CD4-positive, alpha-beta T cell treated with Interleukin-4 for 4 hours (primary cell): ENCODE measurements at places on chromosomes 16 and 17.

DNA sequence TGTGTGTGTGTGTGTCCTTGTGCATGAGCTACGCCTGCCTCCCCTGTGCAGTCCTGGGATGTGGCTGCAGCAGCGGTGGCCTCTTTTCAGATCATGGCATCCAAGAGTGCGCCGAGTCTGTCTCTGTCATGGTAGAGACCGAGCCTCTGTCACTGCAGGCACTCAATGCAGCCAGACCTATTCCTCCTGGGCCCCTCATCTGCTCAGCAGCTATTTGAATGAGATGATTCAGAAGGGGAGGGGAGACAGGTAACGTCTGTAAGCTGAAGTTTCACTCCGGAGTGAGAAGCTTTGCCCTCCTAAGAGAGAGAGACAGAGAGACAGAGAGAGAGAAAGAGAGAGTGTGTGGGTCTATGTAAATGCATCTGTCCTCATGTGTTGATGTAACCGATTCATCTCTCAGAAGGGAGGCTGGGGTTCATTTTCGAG is 22.5 kb downstream of the STAT5A start:
- DNase-seq: no peak

DNA sequence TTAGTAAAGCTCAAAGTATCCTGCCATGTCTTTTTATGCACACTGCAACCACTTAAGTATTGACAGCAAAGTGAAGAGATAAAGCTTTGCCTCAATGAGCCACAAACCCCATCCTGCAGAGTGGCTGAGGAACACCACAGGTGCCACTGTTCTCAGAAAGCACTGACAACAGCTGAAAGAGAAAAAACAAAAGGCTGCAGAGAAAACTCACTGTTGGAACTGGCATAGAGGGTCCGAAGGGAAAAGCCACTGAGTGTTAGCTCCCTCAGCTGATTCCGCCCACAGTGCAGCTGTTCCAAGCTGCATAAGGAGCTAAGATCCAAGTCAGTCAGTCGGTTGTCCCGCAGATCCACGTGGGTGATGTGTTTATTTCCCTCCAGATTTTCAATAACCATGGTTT is 48.3 kb downstream of the PHLPP2 start:
- no peak for DNase-seq

DNA sequence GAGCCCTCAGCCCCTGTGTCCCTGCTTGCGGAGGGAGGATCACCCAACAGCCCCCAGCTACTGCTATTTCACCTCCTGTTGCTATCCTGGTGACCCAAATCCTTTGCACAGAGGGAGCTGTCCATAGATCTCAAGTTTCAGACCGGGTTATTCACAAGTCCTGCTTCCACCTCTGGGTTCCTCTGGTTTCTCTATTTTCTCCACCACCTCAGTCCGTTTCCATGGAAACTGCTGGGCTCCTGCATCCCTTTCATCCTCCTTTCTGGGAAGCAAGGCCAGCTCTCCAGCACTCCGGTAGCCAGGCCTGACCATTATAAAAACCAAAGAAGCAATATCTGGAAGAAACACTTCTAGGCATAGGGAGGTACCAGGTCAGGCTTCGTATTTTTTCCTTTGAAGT is 4.8 kb upstream of the CALB2 start:
- DNase-seq: no peak

DNA sequence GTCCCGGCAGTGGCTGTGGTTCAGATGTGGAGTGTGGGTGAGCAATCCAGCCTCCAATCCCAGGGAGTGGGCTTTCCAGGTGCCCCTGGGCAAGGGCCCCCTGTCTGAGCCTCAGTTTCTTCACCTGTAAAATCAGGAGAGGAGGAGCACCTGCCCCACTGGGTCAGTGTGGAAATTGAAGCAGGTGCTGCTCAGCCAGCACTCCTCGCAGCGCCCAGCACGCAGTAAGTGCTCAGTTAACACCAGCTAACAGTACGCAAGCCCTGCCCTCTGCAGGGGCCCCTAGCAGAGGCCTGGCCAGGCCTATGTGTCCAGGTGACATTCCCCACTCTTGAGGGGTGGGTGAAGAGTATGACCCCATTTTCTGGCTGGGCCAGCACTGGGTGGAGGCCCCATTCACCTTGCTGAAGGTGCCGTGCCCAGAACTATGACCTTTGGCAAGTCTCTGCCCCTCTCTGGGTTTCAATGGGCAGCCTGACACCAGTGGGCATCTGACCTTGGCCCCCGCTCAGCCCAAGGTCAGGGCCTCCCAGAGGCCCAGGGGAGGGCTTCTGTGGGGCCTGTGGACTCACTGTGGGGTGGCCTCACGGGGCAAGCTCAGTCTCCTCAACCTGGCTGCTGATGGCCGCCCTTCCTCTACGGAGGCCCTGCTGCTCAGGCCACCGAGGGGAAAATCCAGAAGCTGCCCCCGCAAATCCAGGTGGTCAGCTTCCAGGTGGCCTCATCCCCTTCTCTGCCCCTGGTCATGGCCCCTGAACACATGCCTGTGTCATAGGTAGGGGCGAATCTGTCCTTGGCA is 2.5 kb downstream of the MTSS2 start:
- no peak for DNase-seq

GRCh38 chr16:89925596-89926079 is 2.5 kb downstream of the TUBB3 start:
- DNase-seq: no peak

GRCh38 chr17:28350271-28350670 is 7.1 kb downstream of the POLDIP2 start:
- no peak for DNase-seq

- DNase-seq: no peak
Measured at GRCh38 chr16:84828322-84828721, 8.5 kb downstream of the CRISPLD2 start.

- DNase-seq: no peak
Measured at GRCh38 chr16:20750558-20750957, 8.9 kb upstream of the THUMPD1 start.

GRCh38 chr16:6967796-6968320 is 364.8 kb upstream of the RBFOX1 start:
- DNase-seq: no peak

- DNase-seq: no peak
Measured at GRCh38 chr16:82396509-82396908, 226.5 kb upstream of the MPHOSPH6 start.

DNA sequence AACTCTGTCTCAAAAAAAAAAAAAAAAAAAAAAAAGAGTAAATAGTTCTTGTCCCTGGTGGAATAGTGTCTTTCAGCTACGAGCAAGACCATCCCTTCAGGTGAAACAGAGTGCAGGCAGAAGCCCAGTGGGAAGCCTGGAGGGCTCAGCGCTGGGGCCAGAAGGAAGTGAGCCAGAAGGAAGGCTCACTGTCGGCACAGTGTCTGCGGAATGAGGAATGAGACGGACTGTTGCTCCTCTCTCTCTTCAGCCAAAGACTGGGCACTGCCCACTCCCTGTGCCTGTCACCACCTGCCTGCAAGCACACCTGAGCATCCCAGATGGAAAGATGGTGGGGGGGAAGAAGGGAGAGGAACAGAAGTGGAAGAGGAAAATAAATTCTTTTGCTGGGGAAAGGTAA is 7.5 kb downstream of the RSL1D1 start:
- DNase-seq: no peak

DNA sequence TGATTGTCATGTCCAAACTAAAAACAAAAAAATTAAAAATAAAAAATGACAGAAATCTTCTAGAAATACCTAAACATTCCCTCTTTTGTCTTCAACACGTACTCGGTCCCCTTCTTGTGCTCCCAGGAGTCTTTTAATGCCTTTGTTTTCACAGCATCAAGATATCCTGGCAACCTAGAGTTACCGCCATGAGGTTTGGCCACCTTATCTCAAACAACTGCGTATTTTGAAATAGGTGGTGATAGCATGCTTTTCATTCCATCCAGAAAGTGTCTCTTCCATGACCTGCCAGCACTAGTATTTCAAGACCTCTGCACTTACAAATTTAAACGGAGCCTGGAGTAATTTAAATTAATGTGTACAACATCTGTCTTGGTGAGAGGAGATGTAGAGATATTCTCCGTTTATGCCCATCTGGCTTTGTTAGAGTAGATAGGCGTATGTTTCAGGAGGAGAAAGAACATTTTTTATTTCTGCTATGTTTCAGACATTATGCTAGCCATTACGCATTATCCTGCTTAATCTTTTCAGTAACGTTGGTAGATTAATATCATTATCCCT is 42.0 kb downstream of the RBFOX1 start:
- no peak for DNase-seq

DNA sequence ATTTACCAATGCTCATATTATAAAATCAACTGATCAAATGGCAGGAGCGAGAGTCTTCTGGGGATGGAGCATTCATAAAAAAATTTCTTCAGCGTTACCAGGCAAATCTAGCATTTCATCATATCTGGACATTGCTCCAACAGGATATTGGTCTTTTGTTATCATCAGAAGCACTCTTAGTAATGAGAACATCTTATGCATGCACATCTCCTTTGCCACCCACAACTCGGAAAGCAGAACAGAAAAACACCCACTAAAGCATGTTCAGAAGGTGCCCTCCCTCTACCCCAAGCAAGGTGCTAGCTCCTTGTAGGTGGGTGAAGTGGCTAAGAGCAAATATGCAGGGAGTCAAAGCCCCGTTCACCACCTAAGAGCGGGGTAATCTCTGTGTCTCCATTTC is 18.9 kb downstream of the ARHGAP17 start:
- no peak for DNase-seq

GRCh38 chr17:27930000-27930399 is 36.8 kb upstream of the LYRM9 start:
- DNase-seq: no peak

DNA sequence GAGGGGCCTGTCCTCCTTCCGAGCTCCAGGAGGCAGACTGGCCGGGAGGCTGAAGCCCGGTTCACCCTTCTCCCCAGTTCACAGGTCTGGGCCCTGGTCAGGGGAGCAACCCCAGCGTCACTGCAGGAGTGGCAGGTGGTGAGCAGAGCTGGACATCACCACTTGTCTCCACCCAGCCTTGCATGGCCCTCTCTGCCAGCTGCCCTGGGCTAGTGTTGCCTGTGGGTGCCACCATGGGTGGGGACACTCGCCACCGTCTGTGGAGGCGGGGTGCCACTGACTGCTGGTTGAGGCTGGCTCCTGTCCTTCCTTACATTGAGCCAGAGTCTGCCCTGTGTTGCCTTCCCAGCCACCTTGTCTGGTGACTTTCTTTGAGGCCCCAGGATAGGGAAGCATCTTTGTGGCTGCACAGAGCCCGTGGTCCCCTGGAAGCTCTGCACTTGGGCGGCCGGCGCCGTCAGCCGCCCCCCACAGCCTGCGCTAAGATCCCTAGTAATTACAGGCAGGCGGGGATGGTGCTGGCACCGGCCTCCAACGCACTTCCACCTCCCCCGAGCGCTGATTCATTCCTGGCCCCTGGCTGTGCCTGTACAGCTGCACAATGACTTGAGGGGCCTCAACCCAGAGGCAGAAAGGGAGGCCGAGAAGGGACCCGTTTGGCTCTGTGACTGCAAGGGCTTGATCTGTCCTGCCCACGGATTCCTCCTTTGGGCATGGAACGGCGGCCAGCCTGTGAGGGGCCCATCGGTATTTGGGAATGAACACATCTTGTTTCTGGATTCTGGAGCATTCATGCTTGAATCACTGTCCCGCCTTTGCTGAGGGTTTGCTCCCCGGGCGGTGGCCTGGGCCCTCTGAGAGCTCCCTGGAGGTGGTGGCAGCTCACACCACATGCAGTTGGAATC is 5.2 kb downstream of the BAIAP2 start:
- no peak for DNase-seq

DNA sequence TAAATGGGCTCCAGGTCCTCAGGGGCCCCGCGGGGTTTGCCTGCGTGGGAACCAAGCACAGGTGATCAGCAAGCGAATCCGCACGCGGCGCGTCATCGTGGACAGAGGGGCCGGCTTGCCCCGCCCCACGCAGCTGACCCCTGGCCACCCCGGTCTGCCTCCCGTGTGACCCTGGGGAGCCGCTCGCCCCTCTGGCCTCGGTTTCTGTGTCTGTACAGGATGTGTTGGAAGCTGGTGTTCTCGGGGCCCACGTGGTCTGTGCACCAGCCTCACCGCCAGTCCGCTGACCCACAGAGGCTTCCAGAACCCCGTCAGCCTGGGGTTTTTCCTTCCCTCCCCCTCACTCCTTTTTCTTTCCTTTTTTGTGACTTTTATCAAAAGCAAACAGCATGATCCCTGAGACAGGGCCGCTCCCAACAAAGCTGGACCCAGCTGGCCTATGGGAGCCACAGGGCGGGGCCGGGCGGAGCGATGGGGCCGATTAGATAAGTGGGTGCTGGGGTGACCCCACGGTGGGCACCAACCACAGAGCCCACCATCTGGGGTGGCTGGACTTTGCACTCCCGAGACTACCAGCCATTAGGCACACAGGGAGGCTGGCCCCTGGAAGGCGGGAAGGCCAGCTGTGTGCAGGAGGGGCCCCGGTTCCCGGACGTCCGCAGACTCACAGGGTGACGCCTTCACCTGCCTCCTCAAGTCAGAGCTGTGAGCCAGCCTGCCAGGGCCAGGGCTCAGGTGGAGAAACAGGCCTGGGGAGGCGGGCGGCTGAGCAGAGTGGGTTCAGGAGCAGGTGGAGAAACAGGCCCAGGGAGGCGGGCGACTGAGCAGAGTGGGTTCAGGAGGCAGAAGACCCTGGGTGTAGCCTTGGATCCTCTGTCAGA is 56.0 kb downstream of the ZFPM1 start:
- DNase-seq: no peak

- DNase-seq: no peak
Measured at GRCh38 chr17:15216481-15216880, 48.6 kb downstream of the PMP22 start.

GRCh38 chr17:77798481-77798880 is 160.0 kb upstream of the TNRC6C start:
- no peak for DNase-seq

GRCh38 chr16:4494746-4495490 is 18.7 kb downstream of the HMOX2 start:
- DNase-seq: no peak

- no peak for DNase-seq
Measured at GRCh38 chr17:48071654-48072053, 23.5 kb downstream of the NFE2L1 start.

DNA sequence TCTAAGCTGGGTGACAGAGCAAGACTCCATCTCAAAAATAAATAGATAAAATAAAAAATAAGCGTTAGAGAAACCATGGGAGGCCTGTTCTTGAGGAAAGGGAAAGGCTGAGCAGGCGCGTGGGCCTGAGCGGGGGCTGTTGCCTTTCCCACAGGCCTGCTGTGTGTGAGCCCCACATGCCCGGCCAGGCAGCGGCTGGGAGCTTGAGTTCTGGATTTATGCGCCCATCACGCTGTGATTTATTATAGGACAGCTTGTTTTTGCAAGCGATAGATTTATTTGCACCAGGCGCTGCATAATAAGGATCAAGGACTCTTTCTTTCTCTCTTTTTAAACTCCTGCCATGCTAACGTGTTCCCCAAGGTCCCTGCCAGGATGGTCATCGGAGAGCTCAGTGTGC is 14.8 kb upstream of the WFDC1 start:
- DNase-seq: no peak

- no peak for DNase-seq
Measured at GRCh38 chr17:806346-806745, 24.2 kb downstream of the MRM3 start.
